ENCODE measurements at places on chromosomes 7 and 10.

DNA sequence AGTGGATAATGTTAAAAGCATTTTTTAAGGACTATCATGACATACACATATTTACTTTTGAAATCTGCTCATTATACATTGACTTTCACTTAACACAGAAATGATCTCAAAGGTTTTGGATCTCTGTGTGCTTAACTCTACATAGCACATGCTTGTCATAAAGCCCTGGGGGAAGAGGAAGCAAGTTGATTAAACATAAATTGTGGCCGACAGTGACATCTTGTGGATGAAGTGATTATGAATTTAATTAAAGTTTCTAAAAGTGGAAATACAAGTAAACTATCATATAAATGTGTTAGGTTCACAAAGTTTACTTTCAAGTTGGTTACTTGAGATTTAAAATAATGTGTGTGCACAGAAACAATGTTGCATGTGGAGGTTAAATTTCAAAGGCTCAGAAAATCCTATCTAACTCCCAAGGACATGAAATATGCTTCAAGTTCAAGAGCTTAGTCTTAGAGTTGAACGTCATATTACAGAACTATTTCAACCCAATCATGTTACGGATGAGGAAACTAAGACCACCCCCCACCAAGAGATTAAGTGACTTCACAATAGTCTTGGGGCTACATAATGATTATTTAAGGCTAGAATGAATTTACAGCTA lies 1247.8 kb downstream of the GATA3 start:
- DNase-seq = peak; percentile 28

DNA sequence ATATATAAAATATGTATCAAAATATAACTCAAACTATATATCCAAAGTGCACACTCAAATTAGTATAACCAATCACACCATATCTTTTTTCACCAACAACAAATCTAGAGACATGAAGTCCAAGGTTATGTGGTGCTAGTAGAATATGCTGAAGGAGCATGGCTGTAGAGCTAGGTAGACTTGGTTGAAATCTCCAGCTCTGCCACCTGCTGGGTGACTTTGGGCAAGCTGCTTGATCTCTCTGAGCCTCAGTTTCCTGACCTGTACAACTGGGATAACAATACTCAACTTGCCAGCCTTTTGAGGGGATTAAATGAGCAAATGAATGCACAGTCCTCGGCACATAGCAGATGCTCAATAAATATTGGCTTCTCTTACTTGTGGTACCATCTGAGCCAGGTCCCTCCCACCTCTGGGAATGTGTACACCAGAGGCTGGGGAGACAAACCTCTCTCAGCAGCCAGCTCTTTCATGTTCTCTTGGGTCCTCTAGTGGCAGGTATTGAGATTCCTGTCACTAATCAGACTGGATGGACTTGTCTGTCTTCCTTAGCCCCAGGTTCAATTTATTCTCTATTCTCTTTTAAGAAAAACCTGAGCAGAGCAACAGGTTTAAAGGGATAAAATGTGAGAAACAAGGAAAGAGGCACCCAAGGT lies 94.3 kb upstream of the PDE1C start:
- peak; percentile 67 for DNase-seq

DNA sequence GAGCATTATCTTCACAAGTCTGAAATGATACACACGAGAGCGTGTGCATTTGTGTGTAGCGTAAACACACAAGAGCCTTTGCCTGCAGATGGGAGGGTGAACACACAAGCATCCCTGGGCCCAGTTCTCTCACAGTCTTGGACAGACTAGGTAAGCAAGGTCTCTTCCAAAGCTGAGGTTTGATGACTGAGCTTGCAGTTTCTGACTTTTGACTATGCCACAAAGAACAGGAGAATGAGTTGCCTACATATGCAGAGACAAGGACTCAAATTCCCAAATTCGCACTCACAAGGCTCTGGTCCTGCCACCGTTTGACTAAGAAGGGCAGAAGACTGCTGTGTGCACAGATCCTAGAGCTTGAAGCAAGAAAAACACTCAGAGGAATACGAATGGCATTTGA lies 55.8 kb downstream of the FAM53B start:
- DNase-seq = no peak

DNA sequence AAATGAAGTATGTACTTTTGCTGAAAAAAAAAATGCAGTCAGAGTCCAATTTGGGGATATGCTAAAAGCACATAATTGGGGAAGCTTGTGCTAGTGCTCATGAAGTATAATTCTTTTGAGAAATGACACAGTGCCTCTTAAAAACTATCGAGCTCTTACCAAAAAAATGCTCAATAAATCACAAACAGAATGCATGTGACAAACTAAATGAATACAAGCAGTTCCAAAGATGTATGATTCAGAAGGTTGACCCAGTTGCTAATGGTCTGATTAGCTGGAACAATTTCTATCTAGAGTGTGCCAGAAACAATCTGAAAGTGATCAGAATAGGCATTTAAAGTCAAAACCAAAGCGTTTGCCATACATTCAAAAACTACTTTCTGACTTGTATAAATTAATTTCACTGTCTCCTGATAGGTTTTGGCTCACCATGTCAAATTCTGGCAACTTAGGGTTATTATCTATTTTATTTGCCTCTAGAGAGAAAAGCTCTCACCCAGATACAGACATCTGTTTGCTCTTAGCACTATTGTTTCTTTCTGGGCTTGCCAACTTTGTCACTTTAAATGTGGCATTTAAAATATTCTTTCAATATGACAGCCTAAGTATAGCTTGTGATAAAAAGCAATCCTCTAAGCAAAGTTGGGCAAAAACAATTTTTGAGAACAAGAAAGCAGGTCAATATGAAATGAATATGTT lies 114.7 kb upstream of the AHR start:
- no peak for DNase-seq

DNA sequence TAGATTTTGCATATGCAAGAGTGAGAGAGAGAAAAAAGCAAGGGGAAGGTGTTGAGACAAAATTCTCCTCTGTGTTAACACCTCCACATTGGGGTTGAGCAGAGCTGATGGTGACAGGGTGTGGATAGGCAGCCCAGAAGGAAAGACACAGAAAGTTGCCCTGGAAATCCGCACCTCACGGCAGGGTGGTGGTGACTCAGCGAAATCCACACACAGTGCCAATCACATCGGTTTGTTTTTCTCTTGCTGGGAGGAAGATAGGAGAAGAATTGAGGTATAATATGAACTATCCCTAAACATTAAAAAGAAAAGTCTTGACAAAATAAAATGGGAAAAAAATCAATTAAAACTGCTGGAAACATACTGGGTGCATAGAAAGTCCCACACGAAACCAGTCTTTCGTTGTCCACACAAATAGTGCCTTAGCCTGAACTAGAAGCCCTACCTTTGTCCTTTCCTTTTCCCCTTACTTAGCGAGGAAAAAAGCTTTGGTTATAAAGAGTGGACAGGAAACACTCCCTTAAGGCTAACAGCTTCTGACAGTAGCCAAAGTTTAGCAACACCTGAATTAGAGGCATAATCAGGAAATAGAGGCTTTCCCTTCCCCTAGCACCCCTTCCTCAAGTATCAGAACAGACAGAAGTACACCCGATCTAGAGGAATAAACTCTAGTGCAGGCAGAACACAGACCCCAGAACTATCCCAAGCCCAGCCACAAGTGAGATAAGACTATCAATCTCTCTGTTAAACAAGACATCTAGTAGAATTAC lies 39.2 kb upstream of the DNAJC1 start:
- no peak for DNase-seq

- DNase-seq = no peak
These were observed 43.4 kb upstream of the DNAJB6 start for GRCh38 chr7:157293413-157293788.

- DNase-seq = no peak
These were observed at the start of gene TCERG1L for GRCh38 chr10:131311661-131312477. Gene TCERG1L, minus strand, starts transcription at chr10:131311721. Its CDS starts 86 bp downstream, at chr10:131311635.

DNA sequence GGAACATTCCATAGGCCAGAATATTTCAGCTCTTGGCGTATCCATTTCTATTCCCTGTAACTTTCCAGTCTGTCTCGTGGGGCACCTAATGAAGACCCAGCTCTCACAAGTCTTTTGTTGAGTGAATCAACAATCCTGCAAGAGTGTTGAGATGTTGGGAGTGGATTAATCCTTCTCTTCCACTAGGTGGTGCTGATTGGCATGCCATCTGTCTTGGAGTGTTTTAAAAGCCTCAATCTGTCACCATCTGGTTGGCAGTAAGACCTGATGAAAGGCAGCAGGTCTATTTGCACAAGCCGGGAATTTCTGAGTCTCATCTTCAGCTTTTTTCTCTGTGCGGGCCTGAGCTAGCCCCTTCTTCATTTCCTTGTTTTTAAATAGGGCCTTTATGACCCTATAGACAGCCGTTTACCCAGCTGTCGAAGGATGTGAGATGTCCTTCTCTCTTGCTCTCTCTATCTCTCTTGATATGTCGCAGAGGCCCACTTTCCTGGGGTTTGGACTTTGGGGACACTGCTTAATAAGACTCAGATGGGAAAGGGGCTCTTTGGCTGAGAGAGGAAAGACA lies 180.5 kb downstream of the ZNF365 start:
- peak; percentile 16 for DNase-seq

- no peak for DNase-seq
These were observed 117.7 kb downstream of the CCNY start for GRCh38 chr10:35453855-35454532.

DNA sequence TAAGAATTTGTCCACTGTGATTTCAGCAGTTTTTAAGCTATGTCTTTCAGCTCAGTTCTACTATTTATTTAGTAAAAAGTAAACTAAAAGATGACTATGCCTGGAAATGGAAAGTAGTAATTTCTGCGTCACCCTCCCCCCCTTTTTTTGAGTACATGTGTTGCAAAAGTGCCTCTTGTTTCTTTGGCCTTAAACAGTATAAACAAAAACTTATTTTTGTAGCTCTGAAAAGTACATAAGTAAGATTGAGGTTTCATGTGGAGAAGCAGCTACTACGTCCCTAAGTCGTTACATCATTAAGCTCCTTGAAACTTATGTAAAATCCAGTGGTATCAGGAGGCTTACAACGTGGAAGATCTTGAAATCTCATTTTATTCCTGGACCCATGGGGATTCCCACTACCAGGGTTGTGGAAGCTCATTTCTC lies 46.3 kb upstream of the HBP1 start:
- no peak for DNase-seq

DNA sequence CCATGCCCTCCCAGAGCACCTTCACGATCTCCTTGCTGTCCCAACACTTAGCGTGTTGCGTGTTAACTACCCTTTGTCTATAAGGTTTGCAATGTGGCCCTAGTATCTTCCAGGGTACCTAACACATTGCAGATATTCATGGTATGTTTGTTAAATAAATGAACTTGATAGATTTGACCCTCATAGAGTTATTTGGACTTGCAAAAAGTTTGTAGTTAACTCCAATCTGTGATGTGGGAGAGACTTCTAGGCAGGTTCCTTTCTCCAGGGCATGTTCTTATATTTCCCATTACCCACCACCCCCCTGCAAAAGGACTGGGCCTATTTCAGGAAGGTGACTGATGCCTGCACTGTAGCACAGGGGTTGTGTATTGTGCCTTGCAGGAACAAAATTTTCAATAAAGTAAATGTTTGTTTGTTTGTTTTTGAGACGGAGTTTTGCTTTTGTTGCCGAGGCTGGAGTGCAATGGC lies 612 bp downstream of the HILPDA start:
- DNase-seq = no peak

- no peak for DNase-seq
These were observed 46.2 kb upstream of the PLCE1 start for GRCh38 chr10:93947524-93947923.

- DNase-seq = peak; percentile 84
These were observed 82.8 kb upstream of the TNS3 start for GRCh38 chr7:47664650-47665195.
